H7 (cell line): ENCODE measurements at places on chromosomes 12 and 14. TPM values are rescaled to one million over a fixed set of nuclear protein-coding genes. Genes with fewer than 3 reads are reported as not detected.

The FAM186B gene
- total RNA-seq = 0.11 and 0.21 TPM in 2 replicates

The VWF gene
- 1.6 and 2.3 TPM in 2 replicates for total RNA-seq

The DTX1 gene
- total RNA-seq = 1.00 and 2.5 TPM in 2 replicates

The ACACB gene
- 3.8 and 13.4 TPM in 2 replicates for total RNA-seq

The REM2 gene
- total RNA-seq = 0.33 and 0.73 TPM in 2 replicates

The NPFF gene
- not detected in 2 replicates for total RNA-seq

The RAD51AP1 gene
- total RNA-seq = 59.7 and 87.2 TPM in 2 replicates

The FAIM2 gene
- not detected in 2 replicates for total RNA-seq

The IL31 gene
- total RNA-seq = not detected in 2 replicates

The PA2G4 gene
- total RNA-seq = 273 and 282 TPM in 2 replicates

The LRRC23 gene
- 4.6 and 5.7 TPM in 2 replicates for total RNA-seq

The YARS2 gene
- total RNA-seq = 72.7 and 85.8 TPM in 2 replicates

The ARID2 gene
- 20.4 and 32.3 TPM in 2 replicates for total RNA-seq

The TFCP2 gene
- total RNA-seq = 11.8 and 16.0 TPM in 2 replicates

The DNAH10 gene
- total RNA-seq = 0.03 TPM in 1 of 2 replicates, not detected in the other

The IFI27L1 gene
- total RNA-seq = 14.3 and 16.4 TPM in 2 replicates

The NOS1 gene
- total RNA-seq = 0.35 and 0.48 TPM in 2 replicates

The NR4A1 gene
- total RNA-seq = 11.8 and 29.6 TPM in 2 replicates

The BMAL2 gene
- 13.0 and 13.9 TPM in 2 replicates for total RNA-seq

The CD4 gene
- total RNA-seq = 0.66 and 0.81 TPM in 2 replicates

The OR11G2 gene
- not detected in 2 replicates for total RNA-seq

The MEG3 gene
- total RNA-seq = 0.04 and 0.31 TPM in 2 replicates

The WDR89 gene
- total RNA-seq = 22.3 and 30.4 TPM in 2 replicates

The P2RX7 gene
- total RNA-seq = 0.07 TPM in 1 of 2 replicates, not detected in the other

The MIPOL1 gene
- 7.0 and 25.0 TPM in 2 replicates for total RNA-seq

The GNB3 gene
- 1.5 and 5.5 TPM in 2 replicates for total RNA-seq

The FBXW8 gene
- total RNA-seq = 10.4 and 13.2 TPM in 2 replicates
